ENCODE measurements at places on chromosomes 4 and X.

- no peak for DNase-seq
Measured at GRCh38 chr4:8131210-8131609, 27.4 kb downstream of the ABLIM2 start.

GRCh38 chr4:114312338-114312737, 286.3 kb upstream of the UGT8 start:
- no peak for DNase-seq

DNA sequence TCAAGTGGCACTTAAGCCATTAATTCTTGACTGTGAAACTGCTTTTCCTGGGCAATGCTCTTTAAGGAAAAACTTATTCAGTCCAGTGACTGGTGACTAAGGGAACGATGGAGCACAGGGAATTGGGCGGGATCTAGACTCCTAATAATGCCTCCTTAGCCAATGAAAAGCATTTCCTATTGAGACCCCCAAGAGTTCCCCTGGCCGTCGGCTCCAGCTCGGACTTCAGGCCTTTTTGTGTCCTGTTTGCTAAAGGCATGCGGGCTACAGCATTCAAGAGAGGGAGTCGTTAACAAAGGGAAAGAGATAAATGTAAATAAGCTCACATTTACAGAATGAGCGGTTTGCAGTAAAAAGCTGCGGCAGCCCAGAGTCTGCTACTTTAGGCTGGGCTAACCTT, at the start of gene LPAR4:
Gene LPAR4 (plus strand): TSS at position 232 of the 400 bp plus-strand sequence. CDS start 7,150 bp downstream, outside the sequence.
- DNase-seq: no peak

GRCh38 chr4:16461362-16461761, 235.1 kb upstream of the TAPT1 start:
- DNase-seq: no peak

- no peak for DNase-seq
Measured at GRCh38 chrX:106302304-106302703, 134.2 kb downstream of the PWWP3B start.

- DNase-seq: no peak
Measured at GRCh38 chr4:186588503-186588902, 33.1 kb upstream of the MTNR1A start.

GRCh38 chr4:105127170-105127445, 19.6 kb upstream of the TET2 start:
- DNase-seq: no peak
